ENCODE measurements at places on chromosomes 3 and 15.

DNA sequence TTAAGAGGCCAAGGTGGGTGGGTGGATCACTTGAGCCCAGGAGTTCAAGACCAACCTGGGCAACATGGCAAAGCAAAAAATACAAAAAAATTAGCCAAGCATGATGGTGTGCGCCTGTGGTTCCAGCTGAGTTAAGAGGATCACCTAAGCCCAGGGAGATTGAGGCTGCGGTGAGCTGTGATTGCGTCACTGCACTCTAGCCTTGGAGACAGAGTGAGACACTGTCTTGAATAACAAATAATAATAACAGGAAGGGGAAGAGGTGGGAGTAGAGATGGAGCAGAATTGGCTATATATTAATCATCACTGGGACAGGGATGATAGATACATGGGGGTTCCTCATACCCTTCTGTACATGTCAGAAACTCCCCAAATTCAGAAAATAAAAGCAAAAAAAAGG, 23.8 kb upstream of the NMB start:
- no peak for DNase-seq

DNA sequence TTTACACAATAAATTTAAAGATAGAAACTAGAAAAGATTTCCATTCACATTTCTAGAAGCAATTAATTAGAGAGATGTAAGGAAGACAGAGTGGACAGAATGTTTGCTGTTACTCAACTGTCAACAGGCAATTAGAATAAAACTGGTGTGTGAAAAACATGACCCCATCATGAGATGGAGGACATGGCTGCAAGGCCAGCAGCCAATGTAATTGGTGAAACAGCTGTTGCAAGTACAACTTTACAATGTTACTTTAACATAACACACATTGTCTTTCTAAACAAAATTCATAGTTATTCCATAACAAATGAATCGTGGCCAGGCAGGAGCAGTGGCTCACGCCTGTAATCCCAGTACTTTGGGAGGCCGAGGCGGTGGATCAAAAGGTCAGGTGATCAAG, 28.6 kb upstream of the STAG1 start:
- no peak for DNase-seq

- no peak for DNase-seq
Measured at GRCh38 chr3:56700151-56700550, 17.1 kb upstream of the TASOR start.

- peak; percentile 57 for DNase-seq
Measured at GRCh38 chr15:80970018-80970657, 19.5 kb downstream of the MESD start.

GRCh38 chr3:45130476-45130875, 15.7 kb downstream of the CDCP1 start:
- DNase-seq: no peak

DNA sequence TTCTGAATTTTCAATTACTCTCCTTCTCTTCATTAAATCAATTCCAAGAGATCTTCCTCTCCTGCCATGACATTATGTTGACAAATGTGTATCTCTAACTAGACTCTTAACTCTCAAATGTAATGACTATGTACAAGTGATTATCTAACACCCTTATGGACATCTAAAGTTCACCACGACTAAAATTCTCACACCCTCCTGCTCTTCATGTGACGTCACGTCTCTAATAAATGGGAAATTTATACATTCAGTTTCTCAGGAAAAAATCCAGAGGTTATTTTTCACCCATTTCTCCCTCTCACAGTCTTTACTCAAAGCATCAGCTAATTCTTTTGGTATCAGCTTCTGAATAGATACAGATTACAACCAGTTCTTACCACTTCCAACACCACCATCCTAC, 237.5 kb upstream of the EPHA6 start:
- DNase-seq: no peak

DNA sequence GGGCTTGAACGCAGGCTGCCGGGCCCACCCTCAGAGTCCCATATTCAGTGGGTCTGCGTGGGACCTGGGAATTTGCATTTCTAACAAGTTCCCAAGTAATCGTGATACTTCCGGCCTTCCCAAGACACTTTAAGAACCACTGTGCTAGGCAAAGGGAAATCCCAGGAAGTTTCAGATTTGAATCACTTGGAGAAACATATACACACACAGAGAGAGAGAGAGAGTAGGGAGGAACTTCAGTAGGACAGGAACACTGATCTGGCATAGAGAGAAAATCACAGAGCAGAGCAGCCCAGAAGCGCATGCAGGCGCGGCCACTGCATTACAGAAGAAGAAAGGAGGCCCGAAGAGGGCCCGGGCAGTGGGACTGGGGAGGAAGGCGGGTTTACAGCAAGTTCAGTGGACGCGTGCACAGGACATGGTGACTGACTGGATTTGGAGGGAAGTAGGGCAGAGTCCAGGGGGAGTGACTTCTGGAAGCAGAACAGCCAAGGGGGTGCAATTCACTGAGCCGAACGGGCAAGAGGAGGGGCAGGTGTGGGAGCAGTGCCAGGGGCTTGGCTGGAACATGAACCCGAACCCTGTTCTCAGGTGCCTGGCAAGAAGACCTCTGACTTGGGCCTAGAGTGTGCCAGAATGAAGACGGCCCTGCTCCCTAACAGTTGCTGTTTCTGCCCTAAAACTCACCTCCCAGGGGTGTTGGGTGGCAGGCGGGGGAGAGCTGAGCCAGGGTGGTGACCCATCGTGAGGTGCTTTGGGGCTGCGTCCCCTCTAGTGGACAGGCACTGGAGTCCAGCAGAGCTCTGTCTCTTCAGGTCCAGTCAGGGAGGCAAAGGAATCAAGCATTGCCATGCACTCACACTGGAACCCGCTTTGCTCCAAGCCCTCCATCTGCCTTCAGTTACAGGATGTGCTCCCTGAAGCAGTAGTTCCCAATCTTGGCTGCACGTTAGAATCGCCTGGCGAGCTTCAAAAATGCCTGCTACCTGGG, 101.3 kb upstream of the HES1 start:
- DNase-seq: no peak

GRCh38 chr3:184907681-184908649, 96.0 kb downstream of the VPS8 start:
- DNase-seq: no peak

- no peak for DNase-seq
Measured at GRCh38 chr3:5022187-5022965, 43.1 kb downstream of the BHLHE40 start.

DNA sequence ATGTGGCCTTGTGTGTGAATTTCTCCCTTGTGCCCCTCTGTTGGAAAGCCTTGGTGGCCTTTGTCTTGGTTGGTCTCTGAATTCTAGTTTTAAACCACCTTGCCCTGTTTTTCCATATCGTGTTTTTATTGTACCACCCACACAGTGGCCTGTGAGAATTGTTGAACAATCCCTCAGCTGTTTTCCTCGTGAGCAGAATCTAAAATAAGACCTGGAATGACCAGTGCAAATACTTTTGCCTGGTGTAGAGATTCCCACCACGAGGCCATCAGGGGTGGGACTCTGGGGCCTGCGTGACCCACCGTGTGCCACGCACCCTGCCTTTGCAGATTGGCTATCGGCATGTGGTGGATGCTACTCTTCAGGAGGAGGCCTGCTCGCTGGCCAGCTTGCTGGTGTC, 19.0 kb upstream of the CLEC3B start:
- no peak for DNase-seq

GRCh38 chr15:82122746-82123400, 77.1 kb upstream of the MEX3B start:
- DNase-seq: no peak

- DNase-seq: no peak
Measured at GRCh38 chr3:83928391-83928790, 1030.4 kb upstream of the CADM2 start.

- DNase-seq: no peak
Measured at GRCh38 chr3:147615035-147615434, 205.9 kb downstream of the ZIC1 start.
